ENCODE measurements at places on chromosomes 2 and 18. TPM values are rescaled to one million over a fixed set of nuclear protein-coding genes. Genes with fewer than 3 reads are reported as not detected.

GRCh38 chr2:203070701-203071100, 56.0 kb downstream of the NBEAL1 start:
- DNase-seq: no peak

DNA sequence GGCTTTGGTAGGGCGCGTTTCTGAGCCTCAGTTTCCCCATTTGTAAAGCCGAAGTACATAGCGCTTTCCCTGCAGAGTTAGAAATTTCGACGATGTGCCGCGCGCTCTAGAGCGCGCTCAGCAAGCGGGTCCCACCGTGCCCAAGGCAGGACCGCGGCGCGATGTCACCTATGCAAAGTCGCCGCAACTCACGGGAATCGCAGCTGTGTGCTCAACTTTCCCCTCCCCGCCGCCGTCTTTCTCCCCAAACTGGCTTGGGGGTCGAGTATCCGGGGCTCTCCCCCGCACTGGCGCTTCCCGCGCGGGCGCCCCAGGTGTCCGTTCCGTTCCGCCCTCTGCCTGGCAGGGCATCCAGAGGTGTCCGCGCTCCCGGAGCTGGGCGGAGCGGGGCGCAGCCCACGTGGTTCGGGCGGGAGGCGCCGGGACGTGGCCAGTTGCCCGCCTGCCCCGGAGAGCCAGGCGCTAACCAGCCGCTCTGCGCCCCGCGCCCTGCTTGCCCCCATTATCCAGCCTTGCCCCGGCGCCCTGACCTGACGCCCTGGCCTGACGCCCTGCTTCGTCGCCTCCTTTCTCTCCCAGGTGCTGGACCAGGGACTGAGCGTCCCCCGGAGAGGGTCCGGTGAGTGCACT, at the start of gene MLPH:
MLPH (plus strand) TSS at position 433 of the 630 bp plus-strand sequence. CDS start 6,176 bp downstream, outside the sequence.
- peak; percentile 61 for DNase-seq

DNA sequence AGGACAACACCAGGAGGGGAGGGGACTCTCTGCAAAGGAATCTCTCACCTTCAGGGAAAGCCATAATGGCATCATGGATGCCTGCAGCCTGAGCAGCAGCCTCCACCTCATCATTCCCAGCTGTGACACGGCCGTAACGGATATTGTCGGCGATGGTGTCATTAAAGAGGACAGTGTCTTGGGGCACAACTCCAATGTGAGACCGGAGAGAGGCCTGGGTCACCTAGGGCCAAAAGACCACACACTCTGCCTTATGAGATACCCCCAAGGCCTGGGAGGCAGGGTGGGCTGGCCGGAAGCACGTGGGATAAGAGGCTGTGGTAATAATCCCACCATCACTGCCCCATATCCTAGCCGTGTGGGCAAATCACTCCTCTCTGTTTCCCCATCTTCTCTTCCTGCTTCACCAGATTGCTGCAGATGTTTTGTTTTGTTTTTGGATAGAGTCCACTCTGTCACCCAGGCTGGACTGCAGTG, 4.3 kb downstream of the ZFAND2B start:
- no peak for DNase-seq

DNA sequence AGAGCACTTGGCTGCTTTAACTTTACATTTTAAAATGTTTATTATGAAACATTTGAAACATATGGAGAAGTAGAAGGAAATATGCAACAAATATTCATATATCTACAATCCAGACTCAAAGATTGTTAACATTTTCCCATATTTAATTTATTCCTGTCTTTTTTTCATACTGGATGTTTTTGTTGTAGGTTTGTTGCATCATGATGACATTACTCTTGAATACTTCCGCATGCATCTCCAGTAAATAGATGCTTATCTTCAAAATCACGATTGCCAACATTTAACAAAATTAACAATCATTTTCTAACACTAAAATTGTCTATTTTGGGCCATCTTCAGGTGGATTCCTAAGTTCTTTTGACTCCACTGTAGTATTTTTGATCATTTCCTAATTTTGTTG, 21.1 kb upstream of the IL18RAP start:
- DNase-seq: no peak

GRCh38 chr2:96754317-96754716, 6.4 kb upstream of the CNNM4 start:
- no peak for DNase-seq

GRCh38 chr2:64141674-64142405, 2.4 kb downstream of the PELI1 start:
- DNase-seq: no peak

GRCh38 chr2:235418918-235419317, 74.9 kb upstream of the AGAP1 start:
- no peak for DNase-seq

- DNase-seq: no peak
These were observed 82.9 kb downstream of the GRB14 start for GRCh38 chr2:164538240-164538866.

GRCh38 chr18:79608069-79608468, 71.5 kb upstream of the CTDP1 start:
- DNase-seq: no peak

DNA sequence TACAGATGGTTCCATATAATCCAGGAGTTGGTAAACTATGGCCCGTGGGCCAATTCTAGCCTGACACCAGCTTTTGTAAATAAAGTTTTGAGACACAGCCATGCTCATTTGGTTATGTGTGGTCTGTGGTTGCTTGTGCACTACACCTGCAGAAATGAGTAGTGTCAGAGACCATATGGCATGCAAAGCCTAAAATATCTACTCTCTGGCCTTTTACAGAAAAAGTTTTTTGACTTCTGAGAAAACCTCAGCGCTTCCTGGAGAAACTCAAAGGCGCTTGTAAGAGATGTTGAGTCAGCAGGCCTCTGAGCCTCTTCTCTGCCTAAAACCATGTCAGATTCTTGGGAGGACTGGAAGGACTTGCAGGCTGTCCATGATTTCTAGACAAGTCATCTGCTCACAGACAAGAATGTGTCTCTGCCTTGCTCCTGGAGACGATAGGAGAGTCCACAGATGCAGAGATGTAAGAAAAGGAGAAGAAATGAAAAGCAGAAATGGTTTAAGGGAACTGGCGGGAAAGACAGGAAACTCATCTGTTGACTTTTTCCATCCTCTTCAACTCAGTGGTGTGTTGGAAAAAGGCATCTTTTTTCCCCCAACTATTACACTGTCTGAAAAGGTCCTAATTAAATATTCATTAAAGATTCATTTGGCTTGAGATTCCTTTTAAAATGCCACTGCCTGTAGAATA, 5.2 kb downstream of the TTC39C start:
- no peak for DNase-seq

The UGT1A8 gene
- polyA plus RNA-seq: not detected

GRCh38 chr2:112644155-112644932, 1.4 kb upstream of the SLC20A1 start:
- no peak for DNase-seq

- no peak for DNase-seq
These were observed 1.2 kb downstream of the ANTXR1 start for GRCh38 chr2:69013840-69014821.

The MATN3 gene
- 0.37 TPM for polyA plus RNA-seq

DNA sequence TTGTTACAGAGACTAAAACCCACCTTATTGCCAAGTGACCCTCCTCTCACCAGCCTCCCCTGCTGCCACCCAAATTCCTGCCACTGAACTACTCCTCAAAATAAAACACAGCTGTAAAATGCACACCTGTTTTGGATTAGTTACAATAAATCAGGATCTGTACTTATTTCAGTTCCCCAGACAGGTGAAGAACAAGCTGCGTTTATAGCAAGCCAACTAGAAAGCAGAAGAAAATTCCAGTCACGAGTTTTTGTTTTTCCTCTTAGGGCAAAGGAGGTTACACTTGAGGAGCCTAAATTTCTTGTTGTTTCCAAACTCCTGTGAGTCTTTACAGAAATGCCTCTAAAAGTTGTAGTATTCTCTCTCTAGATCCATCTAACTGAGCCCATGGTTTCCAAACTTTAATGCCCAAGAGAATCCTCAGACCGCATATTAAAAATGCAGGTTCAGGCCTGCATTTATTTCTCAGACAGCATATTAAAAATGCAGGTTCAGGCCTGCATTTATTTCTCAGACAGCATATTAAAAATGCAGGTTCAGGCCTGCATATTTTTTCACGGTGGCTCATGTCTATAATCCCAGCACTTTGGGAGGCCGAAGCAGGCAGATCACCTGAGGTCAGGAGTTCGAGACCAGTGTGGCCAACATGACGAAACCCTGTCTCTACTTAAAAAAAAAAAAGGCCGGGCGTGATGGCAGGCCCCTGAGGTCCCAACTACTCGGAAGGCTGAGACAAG, 62.2 kb downstream of the ALPK2 start:
- no peak for DNase-seq

DNA sequence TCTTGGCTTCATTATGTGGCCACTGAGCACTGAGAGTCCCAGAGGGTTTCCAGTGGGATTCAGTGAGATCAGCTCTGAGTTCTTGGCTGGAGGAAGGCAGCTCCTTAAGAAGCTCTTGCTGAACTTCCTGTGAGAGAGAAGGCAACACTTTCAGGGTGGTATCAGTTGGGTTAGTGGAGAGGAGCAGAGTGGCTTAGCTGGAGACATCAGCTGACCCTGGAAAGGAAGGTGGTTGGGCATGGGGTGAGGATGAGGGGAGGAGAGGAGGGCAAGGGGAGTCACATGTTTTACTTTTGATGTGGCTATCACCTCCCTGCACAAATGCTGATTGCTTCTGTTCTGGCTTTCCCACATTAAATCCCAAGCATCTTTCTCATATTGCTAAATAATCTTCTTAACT, 95.1 kb downstream of the ACOXL start:
- no peak for DNase-seq

The CERKL gene
- not detected for polyA plus RNA-seq

The DSEL gene
- polyA plus RNA-seq: 1.1 TPM

The CTIF gene
- polyA plus RNA-seq: 74.1 TPM

The FER1L5 gene
- polyA plus RNA-seq: 0.07 TPM

GRCh38 chr2:196208915-196209314, 37.5 kb upstream of the STK17B start:
- DNase-seq: no peak

The HOXD3 gene
- 0.10 TPM for polyA plus RNA-seq

The DSG4 gene
- not detected for polyA plus RNA-seq

DNA sequence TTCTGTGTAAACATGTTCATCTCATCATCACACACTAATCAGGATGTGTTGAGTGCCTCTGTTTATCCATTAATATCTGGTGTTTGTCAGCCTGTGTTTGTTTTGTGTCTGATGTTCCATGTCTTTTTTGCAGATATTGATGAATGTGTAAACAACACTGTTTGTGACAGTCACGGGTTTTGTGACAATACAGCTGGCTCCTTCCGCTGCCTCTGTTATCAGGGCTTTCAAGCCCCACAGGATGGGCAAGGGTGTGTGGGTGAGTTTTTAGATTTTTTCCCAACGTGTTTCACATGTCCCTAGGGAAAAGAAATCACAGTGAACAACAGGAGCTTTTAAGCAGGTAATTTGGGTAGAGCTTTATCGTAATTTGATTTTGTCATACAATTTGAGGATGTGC, 133.7 kb upstream of the RASGRP3 start:
- no peak for DNase-seq

DNA sequence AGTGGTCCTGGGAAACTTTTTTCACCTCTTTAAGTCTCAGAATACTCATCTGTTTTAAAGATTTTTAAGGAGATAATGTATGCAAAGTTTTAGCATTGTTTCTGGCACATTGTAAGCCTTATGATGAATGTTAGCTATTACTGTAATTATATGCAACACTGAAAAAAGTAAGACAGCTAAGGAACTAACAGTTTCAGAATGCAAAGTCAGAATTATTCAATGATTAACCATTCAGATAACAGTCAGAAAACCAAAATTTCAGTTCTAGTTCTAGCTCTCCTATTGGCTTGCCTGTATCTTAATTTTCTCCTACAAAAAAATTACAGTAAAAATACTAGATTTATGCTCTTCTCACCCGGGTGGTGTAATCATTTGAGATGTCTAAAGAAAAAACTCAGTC, 101.1 kb downstream of the SLC4A10 start:
- DNase-seq: no peak

- no peak for DNase-seq
These were observed 228.0 kb upstream of the SALL3 start for GRCh38 chr18:78751664-78752063.

DNA sequence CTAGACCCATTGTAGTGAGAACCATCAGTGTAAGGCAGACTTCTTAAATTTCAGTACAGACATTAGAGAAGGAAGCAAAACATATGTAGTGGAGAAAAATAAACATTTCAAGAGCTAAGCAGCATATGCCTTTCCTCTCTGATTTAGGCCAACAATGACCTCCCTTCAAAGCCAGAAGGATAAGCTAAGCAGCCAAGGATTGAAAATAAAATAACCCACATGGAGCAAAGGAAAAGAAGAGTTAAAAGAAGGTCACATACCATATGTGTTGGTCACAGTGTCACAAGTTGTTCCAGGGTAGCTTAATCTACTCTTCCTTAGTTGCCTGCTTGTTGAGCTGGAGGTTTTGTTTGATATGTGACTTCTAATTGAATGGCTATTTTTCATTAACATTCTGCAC, 15.6 kb upstream of the LAMA1 start:
- no peak for DNase-seq

- DNase-seq: no peak
These were observed 358.8 kb downstream of the CMPK2 start for GRCh38 chr2:6506859-6507258.

DNA sequence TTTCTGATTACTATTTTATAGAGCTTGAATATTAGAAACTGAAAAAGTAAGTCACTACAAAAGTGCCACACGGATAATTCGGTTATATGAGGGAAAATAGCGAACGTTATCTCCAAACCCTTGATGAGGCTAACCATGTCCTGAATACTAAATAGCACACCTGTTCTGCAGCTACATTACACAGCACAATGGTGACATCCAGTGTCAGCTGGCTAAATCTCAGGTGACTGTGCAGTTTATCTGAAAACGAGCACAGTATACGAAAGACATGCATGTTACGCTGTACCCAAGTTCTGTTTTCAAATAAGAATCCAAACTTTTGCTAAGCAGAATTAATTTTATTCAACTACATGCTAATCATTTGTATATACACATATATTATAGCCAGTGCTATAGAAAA, 9.0 kb downstream of the CCDC68 start:
- no peak for DNase-seq

- DNase-seq: no peak
These were observed 10.0 kb downstream of the ZC3H8 start for GRCh38 chr2:112244854-112245253.

The RAB27B gene
- 0.03 TPM for polyA plus RNA-seq

Data from heart right ventricle (tissue), 16 donors.